A549 treated with GW870086 at 1 μM for 4 hours (cell line): ENCODE measurements at places on chromosomes 12 and 14. TPM values are rescaled to one million over a fixed set of nuclear protein-coding genes. Genes with fewer than 3 reads are reported as not detected.

The TOMM20L gene
- not detected in 5 replicates for total RNA-seq

The KRT7 gene
- total RNA-seq, result 4,163 to 5,096 TPM (median 4,633 TPM) in 5 replicates

The STYK1 gene
- total RNA-seq, result 0.15 to 0.61 TPM (median 0.30 TPM) in 5 replicates

The PIWIL1 gene
- 0.27 TPM in 1 of 5 replicates, not detected in the others for total RNA-seq

The NEUROD4 gene
- not detected in 5 replicates for total RNA-seq

The SOCS2 gene
- 15.9 to 19.2 TPM (median 17.9 TPM) in 5 replicates for total RNA-seq

The VPS29 gene
- 129 to 161 TPM (median 154 TPM) in 5 replicates for total RNA-seq

The PYGL gene
- 135 to 189 TPM (median 166 TPM) in 5 replicates for total RNA-seq

The CLEC12A gene
- total RNA-seq, result not detected in 5 replicates

The CLEC6A gene
- total RNA-seq, result not detected in 5 replicates

The DPF3 gene
- total RNA-seq, result 0.05 to 0.30 TPM (median 0.15 TPM) in 4 of 5 replicates, not detected in the other

The CRIP1 gene
- 1,759 to 2,006 TPM (median 1,923 TPM) in 5 replicates for total RNA-seq

The TAS2R19 gene
- total RNA-seq, result 0.15 TPM in 1 of 5 replicates, not detected in the others

The ZNF10 gene
- total RNA-seq, result 1.1 to 2.1 TPM (median 1.6 TPM) in 5 replicates

The TEX22 gene
- 0.14 to 0.52 TPM (median 0.23 TPM) in 4 of 5 replicates, not detected in the other for total RNA-seq

The CARMIL3 gene
- total RNA-seq, result 0.33 to 0.75 TPM (median 0.61 TPM) in 5 replicates

The LETMD1 gene
- 23.9 to 27.0 TPM (median 24.3 TPM) in 5 replicates for total RNA-seq

The OTOGL gene
- total RNA-seq, result not detected in 5 replicates

The KRT83 gene
- total RNA-seq, result 2.9 to 7.2 TPM (median 6.3 TPM) in 5 replicates

The DDN gene
- 0.48 to 0.78 TPM (median 0.74 TPM) in 5 replicates for total RNA-seq

The PAX9 gene
- 2.1 to 3.4 TPM (median 3.2 TPM) in 5 replicates for total RNA-seq

The ETV6 gene
- 3.7 to 4.2 TPM (median 4.0 TPM) in 5 replicates for total RNA-seq

The NTS gene
- total RNA-seq, result 51.2 to 89.6 TPM (median 80.3 TPM) in 5 replicates

The FOXG1 gene
- 0.10 to 0.19 TPM (median 0.14 TPM) in 5 replicates for total RNA-seq

The INSM2 gene
- 0.03 to 0.11 TPM (median 0.05 TPM) in 3 of 5 replicates, not detected in the others for total RNA-seq

The TMEM132C gene
- total RNA-seq, result not detected in 5 replicates

The POTEG gene
- total RNA-seq, result 0.06 TPM in 1 of 5 replicates, not detected in the others
